ENCODE measurements at places on chromosomes 4 and X. TPM values are rescaled to one million over a fixed set of nuclear protein-coding genes. Genes with fewer than 3 reads are reported as not detected.

- DNase-seq, result no peak
- H3K36me3 ChIP-seq, result no peaks in the 10 kb centered on the region
- no peak overlapping the region for H3K27ac ChIP-seq
- no peak overlapping the region for H3K4me3 ChIP-seq
- H3K4me1 ChIP-seq, result no peaks in the 10 kb centered on the region
Observed at GRCh38 chrX:18348047-18348446, 6.4 kb downstream of the SCML2 start.

DNA sequence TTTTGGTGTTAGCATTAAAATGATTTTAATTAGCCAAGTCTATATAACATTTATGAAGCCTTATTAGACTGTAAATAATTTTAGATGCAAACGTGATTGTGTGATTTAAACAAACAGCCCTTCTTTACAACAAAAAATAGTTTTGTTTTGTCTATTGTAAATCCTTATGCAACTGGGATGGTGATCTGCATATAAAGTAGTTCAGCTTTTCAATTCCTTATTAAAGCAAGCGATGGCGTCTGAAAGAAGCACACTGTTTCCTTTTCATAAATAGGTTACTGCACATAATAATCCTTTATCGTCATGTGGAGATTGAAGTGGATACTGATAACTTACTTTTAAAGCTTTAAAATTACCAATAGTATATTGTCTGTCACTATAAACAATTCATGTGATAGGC lies 8.8 kb downstream of the SLITRK2 start:
- no peak for DNase-seq
- no peak overlapping the region for H3K27ac ChIP-seq
- H3K4me1 ChIP-seq, result no peaks in the 10 kb centered on the region
- no peak overlapping the region for H3K4me3 ChIP-seq

The HMX1 gene
- not detected for total RNA-seq

The TIGD4 gene
- 0.51 TPM for total RNA-seq

The OR13H1 gene
- total RNA-seq, result not detected

Measured in GM23248 (cell line).